Common myeloid progenitor, CD34-positive (primary cell): ENCODE measurements at places on chromosomes 7 and 10.

DNA sequence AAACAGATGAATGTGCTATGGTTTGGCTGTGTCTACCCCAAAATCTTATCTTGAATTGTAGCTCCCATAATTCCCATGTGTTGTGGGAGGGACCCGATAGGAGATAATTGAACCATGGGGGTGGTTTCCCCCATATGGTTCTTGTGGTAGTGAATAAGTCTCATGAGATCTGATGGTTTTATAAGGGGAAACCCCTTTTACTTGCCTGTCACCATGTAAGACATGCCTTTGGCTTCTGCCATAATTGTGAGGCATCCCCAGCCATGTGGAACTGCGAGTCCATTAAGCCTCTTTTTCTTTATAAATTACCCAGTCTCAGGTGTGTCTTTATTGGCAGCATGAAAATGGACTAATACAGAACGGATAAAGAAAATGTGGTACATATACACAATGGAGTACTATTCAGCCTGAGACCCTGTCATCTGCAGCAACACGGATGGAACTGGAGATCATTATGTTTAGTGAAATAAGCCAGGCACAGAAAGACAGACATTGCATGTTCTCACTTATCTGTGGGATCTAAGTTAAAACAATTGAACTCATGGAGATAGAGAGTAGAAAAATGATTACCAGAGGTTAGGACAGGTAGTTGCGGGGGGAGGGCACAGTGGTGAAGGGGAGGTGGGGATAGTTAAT, 587.6 kb upstream of the NRP1 start:
- H3K27me3 ChIP-seq, result no peaks in the 10 kb centered on the region
- H3K4me3 ChIP-seq, result no peak overlapping the region
- no peak for DNase-seq

DNA sequence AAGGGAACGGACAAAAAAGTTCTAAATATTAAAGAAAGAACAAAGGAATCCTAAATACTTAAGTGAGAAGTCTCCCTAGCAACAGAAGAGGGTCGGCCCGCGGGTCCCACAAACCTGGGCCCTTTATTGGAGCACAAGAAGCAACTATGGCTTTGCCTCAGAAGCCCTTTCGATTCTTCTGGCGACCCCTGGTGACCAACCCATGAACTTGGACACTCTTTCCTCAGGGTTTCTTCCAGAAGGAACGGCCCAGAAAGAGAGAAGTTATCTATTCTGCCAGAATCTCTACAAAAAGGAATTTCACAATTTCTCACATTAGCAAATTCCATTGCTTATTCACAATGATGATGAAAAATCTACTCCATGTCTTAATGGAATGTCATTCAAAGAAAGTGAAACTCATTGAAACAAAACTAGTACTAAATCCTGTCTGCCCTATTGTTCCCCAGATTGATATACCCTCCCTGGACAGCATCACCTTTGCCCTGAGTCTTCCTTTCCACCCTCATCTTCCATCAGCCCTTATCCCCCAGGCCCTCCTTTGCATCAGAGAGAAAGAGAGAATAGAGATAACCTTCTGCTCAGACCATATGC, 43.7 kb downstream of the CPVL start:
- no peak overlapping the region for H3K27ac ChIP-seq
- no peak overlapping the region for H3K4me3 ChIP-seq
- no peaks in the 10 kb centered on the region for H3K27me3 ChIP-seq
- H3K4me1 ChIP-seq, result no peaks in the 10 kb centered on the region
- H3K36me3 ChIP-seq, result no peaks in the 10 kb centered on the region
- DNase-seq, result peak; percentile 85

DNA sequence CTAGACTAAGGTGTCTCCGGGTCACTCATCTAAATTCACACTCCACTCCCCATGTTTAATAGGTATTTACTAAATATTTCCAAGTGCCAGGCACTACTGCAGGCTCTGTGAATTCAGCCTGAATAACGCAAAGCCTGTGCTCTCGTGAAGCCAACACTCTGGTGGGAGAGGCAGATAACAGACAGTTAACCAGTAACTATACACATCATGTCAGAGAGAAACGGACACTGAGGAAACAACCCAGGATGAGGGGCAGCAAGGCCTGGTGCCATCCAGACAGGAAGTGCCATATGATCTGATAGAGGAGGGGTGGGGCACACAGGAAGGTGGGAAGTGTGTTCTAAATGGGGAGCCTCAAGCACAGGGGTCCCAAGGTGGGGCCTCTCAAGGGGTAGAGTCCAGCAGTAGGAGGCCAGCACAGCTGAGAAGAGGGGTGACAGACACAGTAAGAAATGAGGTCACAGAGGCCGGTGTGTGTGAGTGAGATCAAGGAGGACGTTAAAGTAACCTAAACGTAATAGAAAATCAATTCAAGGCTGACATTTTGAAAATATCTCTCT, 85.3 kb downstream of the LARP4B start:
- DNase-seq, result no peak
- peaks cover 27% of the 10 kb centered on the region for H3K36me3 ChIP-seq
- no peaks in the 10 kb centered on the region for H3K27me3 ChIP-seq
- H3K27ac ChIP-seq, result peak overlapping the region; percentile 43
- no peak overlapping the region for H3K4me3 ChIP-seq
- H3K4me1 ChIP-seq, result no peaks in the 10 kb centered on the region

DNA sequence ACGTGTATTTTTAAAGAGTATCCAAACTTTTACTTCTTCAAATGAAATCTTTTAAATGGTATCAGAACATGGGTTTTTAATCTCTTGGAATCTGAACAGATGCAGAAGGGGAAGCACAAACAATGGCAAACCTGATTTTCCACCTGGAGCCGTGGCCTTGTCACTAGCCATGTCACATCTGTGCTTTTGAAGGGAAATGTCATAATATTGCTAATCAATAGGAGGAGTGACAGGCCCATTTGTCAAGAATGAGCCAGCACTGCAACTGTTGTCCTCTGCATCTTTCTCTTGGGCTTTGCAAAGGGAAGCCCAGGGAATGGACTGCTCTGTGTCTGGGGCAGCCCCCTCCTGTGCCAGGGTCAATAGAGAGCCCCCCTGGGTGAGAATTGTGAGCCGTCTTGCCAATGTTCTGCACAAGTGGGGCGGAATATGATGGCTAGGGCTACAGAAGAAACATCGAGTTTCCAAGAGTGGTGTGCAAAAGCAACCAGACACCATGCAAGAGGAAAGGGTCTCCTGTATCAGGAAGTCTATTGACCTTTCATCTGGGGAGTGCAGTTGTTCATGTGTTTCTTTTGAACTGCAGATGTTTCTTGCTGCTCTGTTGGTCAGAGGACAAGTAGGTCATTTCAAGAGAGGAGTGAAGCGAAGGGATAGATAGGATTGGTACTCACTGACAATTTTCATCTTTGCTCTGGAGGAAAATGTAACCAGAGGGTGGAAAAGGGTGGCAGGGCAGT, 181.8 kb upstream of the NPVF start:
- H3K27ac ChIP-seq, result no peak overlapping the region
- DNase-seq, result no peak
- no peaks in the 10 kb centered on the region for H3K36me3 ChIP-seq
- no peak overlapping the region for H3K4me3 ChIP-seq

DNA sequence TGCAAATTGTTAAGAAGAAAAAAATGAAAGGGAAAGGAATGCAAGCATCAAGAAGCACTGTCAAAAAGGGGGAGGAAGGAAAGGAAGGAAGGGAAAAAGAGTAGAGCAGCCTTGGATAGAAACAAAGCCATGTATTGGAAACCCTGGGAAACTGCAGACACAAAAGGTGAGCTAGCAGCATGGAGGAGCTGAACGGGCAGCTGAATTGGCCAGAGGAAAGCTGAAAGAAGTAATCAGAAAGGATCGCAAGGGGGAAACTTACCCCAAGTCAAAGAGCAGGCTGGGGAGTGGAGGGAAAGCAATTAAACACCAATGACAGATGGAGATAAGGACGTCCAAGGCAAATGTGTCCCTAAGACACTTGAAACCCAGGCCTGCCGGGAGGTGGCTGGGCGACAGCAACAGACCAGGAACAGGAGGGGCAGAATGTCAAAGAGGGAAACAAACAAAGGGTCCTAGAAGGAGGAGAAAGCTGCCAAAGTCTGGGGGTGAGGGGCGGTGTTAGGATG, 93.8 kb upstream of the SVIL start:
- no peak overlapping the region for H3K4me3 ChIP-seq
- no peak overlapping the region for H3K27ac ChIP-seq
- no peak for DNase-seq
- H3K4me1 ChIP-seq, result peaks cover 3% of the 10 kb centered on the region
- no peaks in the 10 kb centered on the region for H3K27me3 ChIP-seq
- peaks cover 2% of the 10 kb centered on the region for H3K36me3 ChIP-seq

GRCh38 chr10:124544711-124545110, 83.1 kb downstream of the LHPP start:
- H3K27me3 ChIP-seq, result no peaks in the 10 kb centered on the region
- no peaks in the 10 kb centered on the region for H3K36me3 ChIP-seq
- H3K4me1 ChIP-seq, result peaks cover 15% of the 10 kb centered on the region
- DNase-seq, result no peak
- no peak overlapping the region for H3K27ac ChIP-seq
- H3K4me3 ChIP-seq, result no peak overlapping the region

DNA sequence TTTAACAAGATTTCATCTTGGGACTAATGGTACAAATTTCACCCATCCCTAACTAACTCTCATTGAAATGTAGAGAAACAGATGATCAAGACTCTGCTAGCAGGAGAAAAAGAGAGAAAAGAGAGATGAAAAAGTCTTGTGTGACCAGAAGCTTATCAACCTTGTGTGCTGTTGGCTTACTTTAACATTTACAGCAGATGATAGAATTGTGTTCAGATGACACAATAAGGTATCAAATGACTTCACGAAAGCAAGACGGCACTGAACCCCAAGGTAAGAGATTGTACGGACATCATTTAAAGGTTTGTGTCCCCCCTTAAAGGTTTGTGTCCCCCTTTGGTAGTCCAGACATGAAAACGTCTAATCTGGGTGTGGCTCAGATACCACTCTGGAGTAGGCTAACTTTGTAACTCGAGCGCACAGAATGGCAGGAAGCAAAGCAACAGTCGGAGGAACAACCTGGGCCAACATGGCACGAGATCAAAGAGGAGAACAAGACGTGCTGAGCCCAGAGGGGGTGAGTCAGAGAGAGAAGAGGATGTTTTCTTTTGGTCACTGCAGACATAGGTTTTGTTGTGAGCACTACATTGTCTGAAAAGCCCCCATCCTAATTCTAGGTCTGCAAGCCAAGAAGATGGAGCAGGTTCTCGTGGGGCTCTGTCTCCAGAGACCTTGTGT, 10.4 kb upstream of the LMBR1 start:
- H3K27ac ChIP-seq, result no peak overlapping the region
- H3K4me3 ChIP-seq, result no peak overlapping the region
- no peaks in the 10 kb centered on the region for H3K4me1 ChIP-seq
- no peak for DNase-seq
- H3K27me3 ChIP-seq, result peaks cover 1% of the 10 kb centered on the region

DNA sequence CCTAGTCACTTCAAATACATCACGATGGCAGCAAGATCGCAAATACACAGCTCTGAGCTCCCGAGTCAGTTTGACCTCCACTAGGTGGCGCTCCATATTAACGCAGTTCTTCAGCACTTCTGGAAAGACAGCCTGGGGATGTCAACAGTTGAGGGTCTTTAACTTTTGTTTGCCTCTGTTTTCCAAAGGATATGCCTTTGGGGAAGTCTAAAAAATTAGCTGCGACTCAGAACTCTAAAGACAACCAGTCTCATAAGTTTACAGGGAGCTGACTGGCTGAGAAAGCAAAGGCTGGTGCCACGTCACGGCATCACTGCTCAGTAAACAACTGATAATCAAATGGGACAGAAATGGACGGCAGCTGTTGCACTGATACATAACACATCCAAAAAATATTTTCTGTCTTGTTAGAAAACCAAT, 458.8 kb downstream of the SORCS1 start:
- H3K27ac ChIP-seq, result no peak overlapping the region
- H3K36me3 ChIP-seq, result no peaks in the 10 kb centered on the region
- no peaks in the 10 kb centered on the region for H3K27me3 ChIP-seq
- no peaks in the 10 kb centered on the region for H3K4me1 ChIP-seq

DNA sequence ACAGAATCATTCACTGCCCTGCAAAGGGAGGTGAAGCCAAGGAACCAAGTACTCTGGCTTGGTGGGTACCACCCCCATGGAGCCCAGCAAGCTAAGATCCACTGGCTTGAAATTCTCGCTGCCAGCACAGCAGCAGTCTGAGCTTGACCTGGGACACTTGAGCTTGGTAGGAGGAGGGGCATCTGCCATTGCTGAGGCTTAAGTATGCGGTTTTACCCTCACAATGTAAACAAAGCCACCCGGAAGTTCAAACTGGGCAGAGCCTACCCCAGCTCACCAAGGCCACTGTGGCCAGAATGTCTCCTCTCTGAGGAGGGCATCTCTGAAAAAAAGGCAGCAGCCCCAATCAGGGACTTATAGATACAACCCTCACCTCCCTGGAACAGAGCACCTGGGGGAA, 1050.0 kb upstream of the GHITM start:
- no peaks in the 10 kb centered on the region for H3K36me3 ChIP-seq
- no peaks in the 10 kb centered on the region for H3K27me3 ChIP-seq
- H3K4me1 ChIP-seq, result no peaks in the 10 kb centered on the region
- no peak overlapping the region for H3K4me3 ChIP-seq

- H3K27me3 ChIP-seq, result no peaks in the 10 kb centered on the region
- peak; percentile 60 for DNase-seq
- H3K4me1 ChIP-seq, result no peaks in the 10 kb centered on the region
Measured at GRCh38 chr7:67918158-67918557, 921.5 kb downstream of the TYW1 start.

DNA sequence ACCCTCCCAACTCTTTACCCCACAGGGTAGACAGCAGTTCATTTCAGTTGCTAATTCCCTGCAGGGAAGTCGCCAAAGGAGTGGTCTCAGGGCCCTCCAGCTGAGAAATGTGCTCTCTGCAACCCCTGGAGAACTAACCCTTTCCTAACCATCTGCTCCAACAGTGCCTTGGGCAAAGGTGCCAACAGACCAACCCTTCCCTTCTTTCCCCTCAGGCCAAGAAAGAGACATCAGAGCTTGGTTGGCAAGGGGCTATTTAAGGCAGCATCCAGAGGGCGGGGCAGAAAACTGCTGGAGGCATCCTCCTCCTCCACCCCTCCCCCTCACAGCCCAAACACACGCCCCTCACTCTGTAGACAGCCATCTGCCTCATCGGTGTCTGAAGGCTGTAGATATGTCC, 1.7 kb downstream of the SORBS1 start:
- peaks cover 3% of the 10 kb centered on the region for H3K27me3 ChIP-seq
- DNase-seq, result no peak
- H3K36me3 ChIP-seq, result no peaks in the 10 kb centered on the region

GRCh38 chr7:30470163-30470770, 8.3 kb downstream of the NOD1 start:
- peak; percentile 42 for DNase-seq
- H3K27me3 ChIP-seq, result no peaks in the 10 kb centered on the region
- H3K4me1 ChIP-seq, result peaks cover under 1% of the 10 kb centered on the region
- H3K36me3 ChIP-seq, result no peaks in the 10 kb centered on the region
- no peak overlapping the region for H3K4me3 ChIP-seq
- H3K27ac ChIP-seq, result no peak overlapping the region

GRCh38 chr10:107264742-107265141, 100.2 kb upstream of the SORCS1 start:
- no peaks in the 10 kb centered on the region for H3K4me1 ChIP-seq
- no peak overlapping the region for H3K27ac ChIP-seq
- no peaks in the 10 kb centered on the region for H3K27me3 ChIP-seq
- no peak overlapping the region for H3K4me3 ChIP-seq
